ENCODE measurements at places on chromosomes 4 and X.

DNA sequence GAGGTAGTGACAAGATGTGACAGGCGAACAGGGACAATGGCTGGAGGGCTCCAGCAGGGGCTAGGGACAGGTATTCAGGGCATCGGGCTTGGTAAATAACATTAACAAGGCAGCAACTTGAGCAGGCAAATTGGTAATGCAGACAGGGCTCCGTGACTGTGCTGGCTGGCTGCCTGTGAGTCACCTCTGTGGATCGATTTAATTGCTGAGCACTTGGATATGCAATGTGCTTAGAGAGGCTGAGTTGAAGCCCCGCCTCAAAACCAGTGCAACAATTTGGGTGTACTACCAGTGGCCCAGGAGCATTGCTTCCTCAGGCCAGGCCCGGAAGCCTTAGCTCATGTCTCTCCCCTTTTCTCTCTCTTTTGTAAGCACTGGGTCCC, 19.5 kb downstream of the CNGA2 start:
- DNase-seq = no peak

DNA sequence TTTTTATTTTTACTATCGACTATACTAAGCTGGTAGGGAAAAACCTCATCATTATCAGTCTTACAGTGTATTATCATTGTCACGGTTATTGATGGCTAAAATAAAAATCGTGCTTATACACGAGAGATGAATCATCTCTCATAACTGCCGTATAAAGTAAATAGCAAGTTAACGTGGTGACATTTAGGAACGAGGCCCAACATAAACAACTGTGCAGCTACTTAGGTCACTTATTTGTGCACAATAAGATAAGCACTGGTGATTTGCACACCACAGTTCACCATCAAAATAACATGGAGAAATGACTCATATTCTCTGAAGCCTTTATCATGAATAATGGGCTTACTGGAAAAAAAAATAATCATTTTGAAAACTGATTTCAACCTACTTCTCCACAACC, 482.0 kb upstream of the TENM3 start:
- no peak for DNase-seq

DNA sequence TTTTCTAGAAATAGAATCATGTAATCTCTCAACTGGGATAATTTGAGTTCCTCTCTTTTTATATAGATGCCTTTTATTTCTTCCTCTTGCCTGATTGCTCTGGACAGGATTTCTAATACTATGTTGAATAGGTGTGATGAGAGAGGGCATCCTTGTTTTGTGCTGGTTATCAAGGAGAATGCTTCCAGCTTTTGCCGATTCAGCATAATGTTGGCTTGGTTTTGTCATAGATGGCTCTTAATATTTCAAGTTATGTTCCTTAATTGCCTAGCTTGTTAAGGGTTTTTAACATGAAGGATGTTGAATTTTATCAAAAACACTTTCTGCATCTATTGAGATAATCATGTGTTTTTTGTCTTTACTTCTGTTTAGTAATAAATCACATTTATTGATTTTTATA, 58.7 kb downstream of the TMEM47 start:
- DNase-seq = no peak

DNA sequence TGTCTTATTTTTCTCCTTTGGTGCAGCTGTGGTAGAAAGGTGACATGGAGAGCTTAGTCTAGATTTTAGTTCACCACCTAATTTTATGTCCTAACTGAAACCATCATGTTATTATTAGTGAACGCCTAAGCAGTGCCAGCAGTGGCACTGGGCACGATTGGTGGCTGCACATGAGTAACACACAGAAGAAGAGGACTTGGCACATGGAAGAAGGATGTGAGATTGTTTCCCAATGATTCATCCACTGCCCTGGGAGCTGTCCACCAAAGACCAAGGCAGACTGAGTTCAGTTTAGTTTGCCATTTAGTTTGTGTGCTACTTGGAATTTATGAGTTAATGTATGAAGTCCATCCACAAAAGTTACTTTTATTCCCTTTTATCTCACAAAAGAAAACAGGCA, 68.1 kb upstream of the NAP1L5 start:
- no peak for DNase-seq

- DNase-seq = no peak
Observed at GRCh38 chrX:31268359-31268758, 196.5 kb upstream of the FTHL17 start.

DNA sequence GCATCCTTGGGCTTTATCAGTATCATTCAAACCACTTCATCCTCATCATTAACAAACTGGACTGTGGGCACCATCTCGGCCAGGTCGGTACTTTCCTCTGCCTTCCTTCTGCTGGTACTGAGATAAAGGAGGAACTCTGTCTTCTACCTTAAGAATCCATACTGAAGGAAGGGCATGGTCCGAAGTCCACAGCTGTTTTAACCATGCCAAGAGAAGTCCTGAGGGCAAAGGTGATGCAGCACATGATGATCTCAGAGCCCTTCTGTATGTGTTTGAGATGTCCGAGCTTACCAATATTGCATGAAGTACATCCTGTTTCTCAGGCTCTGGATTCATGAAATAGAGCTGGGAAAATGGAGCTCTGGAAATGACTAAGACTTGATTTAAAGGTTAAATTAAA, 125.5 kb upstream of the STS start:
- DNase-seq = no peak

DNA sequence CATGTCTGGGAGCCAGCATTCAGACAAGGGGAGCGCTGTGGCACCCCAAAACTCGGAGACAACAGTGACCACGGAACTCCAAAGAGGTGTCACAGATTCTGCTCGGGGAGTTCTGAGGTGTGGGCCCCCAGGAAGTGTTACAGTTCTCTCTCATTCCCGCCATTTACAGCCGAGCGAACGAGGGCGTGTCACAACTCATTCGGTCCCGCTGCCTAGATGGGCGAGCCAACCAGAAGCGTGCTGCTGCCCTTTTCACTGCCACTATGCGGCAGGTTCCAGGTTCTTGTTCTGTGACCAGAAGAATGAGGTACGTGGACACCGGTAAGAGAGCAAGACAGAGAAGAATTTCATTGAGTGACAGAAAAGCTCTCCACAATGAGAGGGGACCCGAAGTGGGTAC, 1370.6 kb upstream of the AGA start:
- DNase-seq = no peak

- no peak for DNase-seq
Observed at GRCh38 chr4:173091362-173091761, 77.2 kb upstream of the GALNT7 start.

DNA sequence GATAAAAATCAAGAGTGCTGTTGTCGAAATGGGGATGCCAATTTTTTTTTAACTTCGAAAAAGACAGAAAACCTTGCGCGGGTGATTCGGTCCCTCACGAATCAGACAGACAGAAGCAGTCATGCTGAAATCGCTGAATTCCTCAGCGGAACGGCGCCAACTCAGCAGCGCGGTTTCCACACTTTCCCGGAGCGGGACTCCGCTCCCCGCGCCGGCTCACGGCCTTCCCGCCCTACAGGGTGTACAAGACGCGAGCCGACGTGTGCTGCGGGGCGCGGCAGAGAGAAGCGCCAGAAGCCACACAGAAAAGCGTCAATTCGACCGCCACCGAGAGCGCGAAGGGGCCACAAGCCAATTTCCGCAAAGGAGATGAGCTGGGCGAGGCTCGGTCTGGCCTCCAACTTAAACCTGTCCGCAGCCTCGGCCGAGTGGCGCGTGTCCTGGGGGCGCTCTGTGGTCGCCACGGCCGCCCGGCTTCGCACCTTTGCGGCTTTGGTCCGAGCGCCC, 1.3 kb downstream of the NEXMIF start:
- DNase-seq = peak; percentile 16

DNA sequence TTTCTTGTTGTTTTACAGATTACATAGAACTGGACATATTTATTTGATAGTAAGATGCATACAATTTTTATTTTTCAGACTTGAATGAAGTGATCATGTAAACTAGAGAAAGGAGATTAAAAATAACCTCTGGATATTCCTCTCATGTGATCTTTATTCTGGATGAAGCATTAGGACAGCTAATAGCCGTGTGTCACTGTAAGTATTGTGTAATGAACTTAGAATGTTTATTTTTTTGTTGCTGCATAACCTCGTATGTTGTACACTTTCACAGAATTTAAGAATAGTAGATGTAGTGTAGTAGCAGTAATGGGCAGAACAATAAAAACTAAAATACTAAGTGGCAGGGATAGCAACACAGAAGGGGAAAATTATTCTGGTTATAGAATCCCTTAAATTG, 2094.5 kb upstream of the TENM3 start:
- DNase-seq = no peak

DNA sequence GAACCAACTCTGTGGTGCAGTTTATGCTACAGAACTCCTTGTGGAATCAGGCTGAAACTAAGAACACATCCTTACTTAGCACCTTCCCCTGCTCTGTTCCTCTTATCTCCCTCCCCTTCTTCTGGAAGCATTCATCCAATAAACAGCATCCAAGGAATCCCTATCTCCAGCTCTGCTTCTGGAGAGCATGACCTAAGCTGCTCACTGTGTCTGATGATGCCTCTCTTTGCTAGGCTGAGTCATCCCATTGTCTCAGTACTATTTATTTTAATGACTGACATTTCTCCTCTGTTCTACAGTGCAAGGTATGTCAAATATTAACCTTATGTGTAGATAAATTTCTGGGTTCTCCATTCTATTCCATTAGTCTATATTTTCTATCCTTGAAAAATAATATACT, 71.2 kb downstream of the BEND2 start:
- no peak for DNase-seq

DNA sequence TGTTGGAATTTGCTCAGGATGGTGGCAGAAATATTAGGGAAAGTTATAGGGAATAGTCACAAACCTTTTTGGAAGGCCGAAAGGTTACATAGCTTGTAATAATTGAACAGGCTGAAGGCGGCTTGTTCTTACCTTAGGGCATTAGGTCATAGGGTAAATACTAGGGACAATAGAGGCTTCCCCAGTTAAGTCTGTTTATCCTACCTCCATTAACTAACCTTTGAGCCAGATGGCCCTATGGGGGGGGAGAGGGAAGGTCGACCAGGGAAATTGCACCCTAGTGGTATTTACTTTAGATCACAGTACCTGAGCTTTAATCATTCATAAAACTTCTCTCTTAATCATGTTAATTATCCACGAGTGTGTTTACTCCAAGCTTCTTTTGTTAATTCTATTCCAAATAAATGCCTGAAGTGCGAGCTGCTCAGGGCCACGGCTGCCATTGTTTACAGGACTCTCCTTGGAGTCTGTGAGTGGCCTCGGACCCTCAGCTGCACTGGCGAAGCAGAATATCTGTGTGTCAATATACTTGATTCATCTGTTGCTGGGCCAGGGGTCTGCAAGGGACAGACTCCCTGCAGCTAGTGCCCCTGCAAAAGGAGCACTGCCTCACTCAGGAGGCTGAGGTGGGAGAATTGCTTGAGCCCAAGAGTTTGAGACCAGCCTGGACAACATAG, 22.9 kb downstream of the PAGE2 start:
- DNase-seq = no peak

DNA sequence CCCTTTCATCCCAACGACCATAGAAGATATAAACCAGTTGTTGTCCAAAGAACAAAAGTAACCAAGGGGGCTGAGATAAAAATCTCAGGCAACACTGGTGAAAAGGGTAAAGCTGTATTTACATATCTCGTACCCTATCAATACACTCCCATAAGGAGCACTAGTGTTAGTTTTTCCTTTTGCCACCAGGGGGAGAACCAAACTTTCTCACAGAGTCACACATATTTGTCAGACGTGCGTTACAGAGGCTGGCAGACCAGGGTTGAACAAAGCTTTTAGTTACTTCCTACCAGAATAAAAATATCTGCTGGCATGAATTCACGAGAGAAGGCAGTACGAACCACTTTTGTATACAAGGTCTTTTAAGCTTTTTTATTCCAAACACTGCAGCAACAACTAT, 88.3 kb downstream of the AMELX start:
- DNase-seq = peak; percentile 2

- DNase-seq = no peak
Observed at GRCh38 chrX:149060921-149061320, 444.2 kb downstream of the IDS start.

DNA sequence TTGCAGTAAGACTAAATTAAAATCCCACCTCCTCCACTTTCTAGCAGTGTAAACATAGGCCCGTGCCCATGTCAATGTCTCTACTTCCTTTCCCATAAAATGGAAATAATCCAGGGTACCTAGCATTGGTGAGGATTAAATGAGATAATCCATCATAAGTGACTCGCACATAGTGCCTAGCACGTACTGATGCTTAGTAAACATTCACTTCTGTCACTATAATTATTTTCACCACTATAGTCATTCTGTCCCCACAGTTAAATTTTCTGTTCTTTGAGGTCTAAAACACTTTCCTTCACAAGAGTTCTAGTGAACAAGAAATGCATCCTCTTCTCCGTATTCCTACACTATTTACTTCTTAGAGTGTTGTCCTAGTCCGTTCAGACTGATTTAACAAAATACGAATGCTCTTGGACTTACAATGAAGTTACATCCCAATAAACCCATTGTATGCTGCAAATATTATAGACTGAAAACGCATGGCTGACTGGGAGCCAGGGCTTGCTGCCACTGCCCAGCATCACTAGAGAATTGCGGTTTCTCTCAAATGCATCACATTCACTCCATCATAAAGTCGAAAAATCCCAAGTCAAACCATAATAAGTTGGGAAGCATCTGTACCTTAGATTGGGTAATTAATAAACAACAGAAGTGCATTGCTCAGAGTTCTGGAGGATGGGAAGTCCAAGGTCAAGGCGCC, 10.6 kb downstream of the ARAP2 start:
- DNase-seq = no peak

- DNase-seq = peak; percentile 20
Observed at GRCh38 chrX:13076176-13076961, 31.9 kb upstream of the FAM9C start.

DNA sequence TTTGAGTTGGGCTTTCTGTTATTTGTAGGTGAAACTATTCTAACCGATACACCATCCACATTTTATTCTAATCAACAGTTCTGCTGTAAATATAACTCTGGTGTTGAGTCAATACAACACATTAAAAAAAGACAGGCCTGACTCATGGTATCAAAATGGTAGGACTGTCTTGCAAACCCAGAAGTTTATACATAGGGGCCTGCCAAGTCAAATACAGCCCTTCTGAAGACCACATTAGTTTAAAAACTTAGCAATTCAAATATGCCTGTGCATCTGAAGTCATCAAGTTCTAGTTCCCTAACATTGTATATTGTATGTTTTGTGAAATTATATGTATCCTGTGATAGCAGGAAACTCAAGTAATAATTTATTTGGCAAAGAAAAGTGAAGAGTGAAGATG, 24.4 kb upstream of the PDE5A start:
- no peak for DNase-seq

DNA sequence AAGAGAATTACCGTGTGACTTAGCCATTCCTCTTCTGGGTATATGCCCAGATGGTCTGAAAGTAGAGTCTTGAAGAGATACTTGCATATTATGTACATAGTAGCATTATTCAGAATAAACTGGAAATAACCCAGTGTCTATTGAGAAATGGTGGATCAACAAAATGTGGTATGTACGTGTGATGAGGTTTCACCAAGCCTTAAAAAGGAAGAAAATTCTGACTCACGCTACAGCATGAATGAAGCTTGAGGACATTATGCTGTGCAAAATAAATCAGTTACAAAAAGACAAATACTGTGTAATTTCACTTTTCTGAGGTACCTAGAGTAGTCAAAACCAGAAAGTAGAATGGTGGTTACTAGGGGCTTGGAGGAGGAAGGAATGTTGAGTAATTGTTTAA, 37.3 kb downstream of the GBA3 start:
- no peak for DNase-seq

All from GM20000 (cell line).